ENCODE measurements at places on chromosomes 12 and 14.
A peak's percentile ranks its signal among the peaks of the same experiment; 100 is the strongest.

- no peak for DNase-seq
Measured at GRCh38 chr12:65624554-65625086, 199.7 kb upstream of the HMGA2 start.

- DNase-seq, result no peak
Measured at GRCh38 chr12:68229956-68230355, 4.3 kb upstream of the IL26 start.

DNA sequence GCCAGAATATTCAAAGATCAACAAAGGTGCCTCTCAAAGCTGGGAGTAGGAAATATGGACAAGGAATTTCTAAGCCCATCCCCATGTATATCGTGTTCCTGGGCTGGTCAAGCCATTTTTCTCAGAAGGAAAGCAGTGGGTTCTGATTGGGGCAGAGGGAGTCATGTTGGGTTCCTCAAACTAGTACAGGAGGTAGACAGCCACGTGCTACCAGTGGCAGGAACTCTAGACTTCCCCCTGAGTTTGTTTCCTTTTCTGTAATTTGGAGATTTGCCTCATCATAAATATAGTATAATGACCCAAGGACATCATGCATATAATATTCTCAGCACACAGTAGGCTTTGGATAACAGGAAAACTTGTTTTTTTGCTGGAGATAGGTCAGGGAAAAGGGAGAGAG lies 16.4 kb upstream of the PLEKHH1 start:
- DNase-seq, result no peak

DNA sequence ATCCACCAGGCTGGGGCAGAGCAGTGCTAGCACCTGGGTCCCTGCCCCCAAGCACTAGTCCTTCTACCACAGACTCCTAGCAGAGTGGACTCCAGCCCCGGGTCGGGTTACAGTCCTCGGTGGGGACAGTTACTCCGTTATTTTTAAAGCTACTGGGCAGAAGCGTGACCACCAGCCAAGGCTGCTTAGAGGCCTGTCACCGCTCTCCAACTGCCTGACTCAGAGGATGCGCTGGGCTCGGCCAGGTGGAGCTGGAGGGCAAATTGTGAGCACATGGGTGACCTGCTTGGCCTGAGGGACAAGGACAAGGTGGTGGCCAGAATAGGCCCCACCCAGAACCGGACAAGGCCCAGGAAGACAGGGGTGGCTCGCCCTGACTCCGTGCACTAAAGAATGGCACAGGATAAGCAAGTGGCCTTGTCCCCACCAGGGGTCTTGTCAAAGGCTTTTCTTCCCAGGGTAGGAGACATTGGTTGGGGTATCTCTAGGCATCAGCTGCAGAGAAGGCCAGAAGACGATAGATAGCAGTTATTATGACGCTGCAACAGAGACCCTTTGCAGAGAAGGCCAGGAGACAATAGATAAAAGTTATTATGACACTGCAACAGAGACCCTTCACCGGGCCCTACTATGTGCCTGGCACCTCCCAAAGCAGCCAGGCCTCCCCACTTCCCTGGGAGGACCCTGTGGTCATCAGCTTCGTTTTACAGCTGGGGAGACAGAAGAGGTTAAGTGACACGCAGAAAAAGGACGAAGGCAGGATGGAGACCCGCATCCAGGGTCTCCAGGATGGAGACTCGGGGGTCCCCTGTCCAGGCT lies 1.6 kb downstream of the ABCB9 start:
- DNase-seq, result no peak

DNA sequence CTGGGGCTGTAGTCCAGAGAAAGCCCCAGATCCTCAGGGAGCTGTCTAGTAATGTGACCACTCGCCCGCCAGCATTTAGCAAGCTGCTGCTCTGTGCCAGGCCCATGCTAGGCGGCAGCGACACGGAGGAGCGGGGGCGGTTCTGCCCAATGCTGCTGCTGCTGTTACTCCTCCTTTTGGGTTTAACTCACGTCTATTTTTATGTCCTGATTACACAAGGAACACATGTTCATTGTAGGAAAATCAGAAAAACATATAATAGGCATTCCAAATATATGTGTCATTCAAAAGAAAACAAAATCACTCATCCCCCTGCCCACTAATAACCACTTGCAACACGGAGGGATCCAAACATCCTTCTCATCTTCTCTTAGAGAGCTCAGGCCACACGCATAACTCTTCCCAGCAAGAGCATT lies 30.4 kb downstream of the CCDC92 start:
- DNase-seq, result no peak

GRCh38 chr12:28017873-28018255 lies 45.3 kb upstream of the PTHLH start:
- DNase-seq, result no peak

DNA sequence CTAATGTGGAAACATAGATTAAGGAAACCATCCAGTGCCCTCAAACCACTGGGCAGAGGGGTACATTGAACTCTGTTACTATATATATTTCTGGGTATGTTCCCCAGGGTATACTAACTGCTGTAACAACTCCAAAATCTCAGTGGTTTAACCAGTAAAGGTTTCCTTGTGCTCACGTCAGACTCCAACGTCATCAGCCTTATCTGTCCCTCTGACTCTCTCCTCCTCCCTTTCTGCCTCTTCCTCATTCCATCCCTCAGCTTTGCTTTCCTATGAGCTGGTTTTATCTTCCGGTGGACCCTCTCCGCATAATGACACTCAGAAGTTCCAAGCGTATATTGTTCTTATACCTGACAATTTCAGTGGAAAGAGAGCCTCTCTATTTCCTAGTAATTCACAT lies 21.2 kb upstream of the SMCO2 start:
- no peak for DNase-seq

- no peak for DNase-seq
Measured at GRCh38 chr12:112850383-112850782, 56.4 kb upstream of the OAS1 start.

- no peak for DNase-seq
Measured at GRCh38 chr14:22383515-22384166, 205.4 kb downstream of the DAD1 start.

- DNase-seq, result no peak
Measured at GRCh38 chr12:59193476-59194050, 273.3 kb upstream of the LRIG3 start.

GRCh38 chr12:28611115-28611435 lies 420.8 kb downstream of the CCDC91 start:
- peak; percentile 83 for DNase-seq

DNA sequence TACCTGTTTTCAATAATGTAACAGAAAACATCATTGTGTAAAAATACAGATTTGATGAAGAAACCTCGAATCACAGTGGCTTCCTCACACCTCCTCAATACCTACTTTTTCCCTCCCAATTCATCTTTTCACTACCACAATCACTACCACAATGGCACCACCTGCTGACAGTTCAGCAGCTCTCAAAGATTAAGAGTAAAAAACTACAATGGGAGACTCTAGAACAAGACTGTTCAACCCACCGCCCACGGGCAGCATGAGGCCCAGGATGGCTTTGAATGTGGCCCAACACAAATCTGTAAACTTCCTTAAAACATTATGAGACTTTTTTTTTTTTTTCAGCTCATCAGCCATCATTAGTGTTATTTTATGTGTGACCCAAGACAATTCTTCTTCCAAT lies 15.2 kb downstream of the MED6 start:
- peak; percentile 14 for DNase-seq

Measured in H4 (cell line).